ENCODE measurements at places on chromosomes 5 and 9.

- no peak for DNase-seq
Measured at GRCh38 chr5:73967347-73967746, 341.4 kb downstream of the ARHGEF28 start.

GRCh38 chr5:80976985-80977384, 16.8 kb downstream of the RASGRF2 start:
- no peak for DNase-seq

GRCh38 chr9:131025953-131026858, 17.2 kb downstream of the LAMC3 start:
- no peak for DNase-seq

GRCh38 chr9:129357773-129358245, 179.7 kb upstream of the IER5L start:
- no peak for DNase-seq

GRCh38 chr5:122473138-122473843, 161.3 kb downstream of the SNCAIP start:
- peak; percentile 21 for DNase-seq

GRCh38 chr5:113663879-113664541, 150.5 kb downstream of the YTHDC2 start:
- peak; percentile 71 for DNase-seq

GRCh38 chr9:111957856-111958631, 61.4 kb downstream of the UGCG start:
- peak; percentile 5 for DNase-seq

Measured in RPMI8226 (cell line).